Activated T-helper 1 cell treated with anti-CD3 and anti-CD28 coated beads, Interleukin-2, amount 50 U/mL, for 16 hours (primary cell): ENCODE measurements at places on chromosomes 4 and X.

GRCh38 chr4:166045457-166045856, 172.4 kb downstream of the TLL1 start:
- DNase-seq, result no peak

GRCh38 chr4:139564502-139564901, 8.5 kb upstream of the SETD7 start:
- DNase-seq, result no peak

GRCh38 chrX:131216828-131217227, 72.3 kb downstream of the IGSF1 start:
- DNase-seq, result no peak

GRCh38 chr4:62644372-62644771, 1444.2 kb downstream of the ADGRL3 start:
- DNase-seq, result no peak

GRCh38 chr4:156598138-156598681, 373.4 kb downstream of the PDGFC start:
- DNase-seq, result no peak

DNA sequence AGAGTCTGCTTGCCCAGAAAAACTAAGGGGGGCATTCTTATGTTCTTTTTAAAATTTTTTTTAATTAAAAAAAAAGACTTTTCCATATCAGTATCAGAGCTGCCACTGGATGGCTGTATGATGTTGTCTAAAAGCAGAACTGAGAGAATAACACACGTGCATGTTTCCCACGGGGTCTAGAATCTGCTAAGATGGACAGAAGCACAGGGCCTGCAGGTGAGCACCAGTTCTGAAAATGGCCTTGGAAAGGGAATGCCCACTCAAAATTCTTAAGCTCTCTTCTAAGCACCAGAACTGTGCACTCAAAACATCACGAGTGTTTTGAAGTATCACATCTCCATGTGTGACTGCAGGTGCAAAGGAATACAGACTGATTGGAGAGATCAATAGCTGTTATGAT, 61.1 kb downstream of the ARAP2 start:
- no peak for DNase-seq

DNA sequence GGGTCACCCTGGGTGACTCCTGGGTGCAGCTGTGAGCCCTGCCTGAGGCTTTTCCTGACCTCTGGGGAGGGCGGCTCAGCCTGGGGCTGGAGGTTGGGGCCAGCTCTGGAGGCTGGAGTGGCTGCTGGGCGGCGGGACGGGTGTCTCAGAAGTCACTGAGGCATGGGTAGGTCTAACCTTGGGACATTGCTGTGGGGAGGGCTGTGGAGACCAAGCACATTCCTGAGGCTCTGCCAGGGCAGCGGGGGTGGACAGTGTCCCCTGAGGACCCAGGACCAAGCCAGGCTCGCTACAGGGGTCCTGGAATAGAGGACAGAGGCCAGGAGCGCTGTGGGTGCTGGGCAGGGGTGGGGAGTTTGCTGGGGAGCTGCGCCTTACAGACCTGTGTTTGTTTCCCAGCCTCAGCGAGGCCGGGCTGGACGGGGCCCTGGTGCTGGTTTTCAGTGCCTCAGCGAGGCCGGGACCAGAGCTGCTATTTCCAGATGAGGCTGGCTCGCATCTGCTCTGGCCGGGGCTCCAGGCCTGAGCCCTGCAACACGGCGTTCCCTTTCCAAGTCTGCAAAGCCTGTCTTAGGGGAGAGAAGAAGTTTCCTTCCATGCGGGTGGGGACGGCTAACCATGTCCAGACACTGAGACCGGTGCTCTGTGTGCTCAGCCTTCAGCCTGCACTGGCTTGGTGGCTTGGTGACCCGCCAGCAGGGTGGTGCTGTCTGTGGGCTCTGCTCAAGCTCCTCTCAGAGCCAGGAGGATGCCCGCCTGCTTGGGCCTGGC, 3.0 kb upstream of the SLC25A6 start:
- no peak for DNase-seq

- DNase-seq, result no peak
Observed at GRCh38 chrX:34687095-34687494, 30.0 kb upstream of the TMEM47 start.

- no peak for DNase-seq
Observed at GRCh38 chrX:129108936-129109335, 414.4 kb downstream of the SMARCA1 start.

DNA sequence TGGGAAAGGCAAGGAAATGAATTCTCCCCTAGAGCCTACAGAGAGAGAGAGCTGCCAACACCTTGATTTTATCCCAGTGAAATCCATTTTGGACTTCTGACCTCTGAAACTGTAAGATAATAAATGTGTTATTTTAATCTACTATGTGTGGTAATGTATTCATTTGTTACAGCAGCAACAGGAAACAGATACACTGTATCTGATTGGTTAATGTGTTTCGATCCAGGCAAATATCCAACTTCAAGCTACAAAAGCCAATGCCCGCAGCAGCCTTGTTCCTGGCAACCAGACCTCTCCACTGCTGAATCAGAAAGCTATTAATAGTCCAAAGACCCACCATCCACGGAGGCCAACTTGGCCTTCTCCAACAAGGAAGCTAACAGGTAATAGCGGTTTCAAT, 318.1 kb downstream of the PTTG2 start:
- no peak for DNase-seq

DNA sequence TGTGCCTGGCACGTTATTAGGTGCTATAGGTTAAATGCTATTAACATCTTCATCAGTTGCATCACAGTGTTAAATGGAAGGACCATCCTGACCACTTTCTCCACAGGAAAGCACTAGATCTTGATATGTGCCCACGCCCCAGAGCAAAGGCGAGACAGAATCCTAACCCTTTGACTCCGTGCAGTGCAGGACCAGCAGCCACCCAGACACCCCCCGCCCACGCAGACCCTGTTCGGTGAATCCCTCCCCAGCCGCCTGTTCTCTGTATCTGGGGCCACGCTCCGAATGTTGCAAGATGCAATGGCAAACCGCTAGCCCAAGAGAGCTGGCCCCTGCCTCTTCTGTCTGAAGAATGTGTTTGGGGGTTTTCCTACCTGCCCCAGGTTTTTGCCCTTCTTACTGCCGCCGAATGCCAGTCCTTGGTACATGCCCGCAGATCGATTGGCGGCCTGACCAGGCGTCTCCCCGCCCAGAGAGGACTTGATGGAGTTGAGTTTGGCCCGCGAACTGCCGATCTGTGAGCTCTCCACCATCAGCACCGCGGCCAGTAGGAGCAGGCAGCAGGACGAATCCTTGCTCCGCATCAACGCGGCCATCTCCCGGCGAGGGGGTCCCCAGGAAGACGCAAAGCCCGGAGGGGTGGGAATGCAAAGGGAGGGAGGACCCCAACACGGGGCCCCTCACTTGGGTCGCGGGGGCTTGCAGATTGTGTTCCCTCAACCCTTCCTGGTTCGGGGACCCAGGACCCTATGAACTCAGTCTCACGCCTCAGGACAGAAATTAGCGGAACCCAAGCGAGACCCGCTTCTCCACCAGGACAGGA, 906 bp downstream of the DKK2 start:
- no peak for DNase-seq

- no peak for DNase-seq
Observed at GRCh38 chr4:89249716-89250361, 57.8 kb downstream of the GPRIN3 start.

DNA sequence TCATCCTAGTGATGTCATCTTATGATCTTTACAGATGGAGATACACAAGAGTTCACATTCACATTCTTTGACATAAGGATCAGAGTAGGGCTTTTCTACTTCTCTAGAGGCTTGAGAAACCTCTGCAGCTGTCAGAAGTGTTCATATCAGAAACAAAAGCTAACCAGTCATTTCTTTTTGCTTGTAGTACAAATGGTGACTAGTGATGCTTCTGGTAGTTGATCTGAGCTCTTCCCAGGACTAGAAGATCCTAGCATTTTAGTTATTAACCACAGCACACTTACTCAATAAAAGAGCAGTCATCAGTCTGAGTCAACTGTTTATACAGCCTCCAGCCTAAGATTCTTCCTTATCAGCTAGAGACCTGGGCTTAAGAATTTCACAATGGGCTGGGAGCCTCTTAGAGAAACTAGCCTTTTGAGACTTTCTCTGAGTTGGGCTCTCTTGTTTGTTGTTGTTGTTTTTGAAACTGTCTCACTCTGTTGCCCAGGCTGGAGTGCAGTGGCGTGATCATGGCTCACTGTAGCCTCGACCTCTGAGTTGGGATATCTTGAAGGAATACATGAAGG, 84.1 kb downstream of the TMEM164 start:
- no peak for DNase-seq

DNA sequence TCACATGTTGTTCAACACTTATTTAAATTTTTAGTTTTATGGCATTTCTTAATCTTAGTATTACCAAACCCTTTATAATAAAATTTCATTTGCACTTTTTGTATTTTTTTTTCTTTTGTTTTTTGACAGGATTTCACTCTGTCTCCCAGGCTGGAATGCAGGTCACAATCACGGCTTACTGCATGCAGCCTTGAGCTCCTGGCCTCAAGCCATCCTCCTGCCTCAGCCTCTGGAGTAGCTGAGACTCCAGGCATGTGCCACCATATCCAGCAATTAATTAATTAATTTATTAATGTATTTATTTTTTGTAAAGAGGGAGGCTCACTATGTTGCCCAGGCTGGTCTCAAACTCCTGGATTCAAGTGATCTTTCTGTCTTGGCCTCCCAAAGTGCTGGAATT, 133.4 kb downstream of the ADGRL3 start:
- DNase-seq, result no peak

- DNase-seq, result no peak
Observed at GRCh38 chr4:89204624-89205023, 93.3 kb downstream of the TIGD2 start.

DNA sequence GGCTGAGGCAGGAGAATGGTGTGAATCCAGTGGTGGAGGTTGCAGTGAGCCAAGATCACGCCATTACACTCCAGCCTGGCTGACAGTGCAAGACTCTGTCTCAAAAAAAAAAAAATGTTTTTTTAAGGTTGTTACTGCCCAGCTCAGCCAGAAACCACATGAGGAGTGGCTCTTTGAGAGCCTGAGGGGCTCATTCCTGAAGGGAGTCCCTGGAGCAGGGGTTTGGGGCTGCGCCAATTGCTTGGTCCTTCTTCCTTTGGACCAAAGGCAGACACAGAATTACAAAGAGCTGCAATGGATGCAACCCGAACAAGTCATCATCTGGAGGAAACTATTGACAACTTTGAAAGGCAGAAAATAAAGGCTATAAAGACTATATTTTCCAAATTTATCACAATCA, 60.6 kb upstream of the WWC2 start:
- no peak for DNase-seq

DNA sequence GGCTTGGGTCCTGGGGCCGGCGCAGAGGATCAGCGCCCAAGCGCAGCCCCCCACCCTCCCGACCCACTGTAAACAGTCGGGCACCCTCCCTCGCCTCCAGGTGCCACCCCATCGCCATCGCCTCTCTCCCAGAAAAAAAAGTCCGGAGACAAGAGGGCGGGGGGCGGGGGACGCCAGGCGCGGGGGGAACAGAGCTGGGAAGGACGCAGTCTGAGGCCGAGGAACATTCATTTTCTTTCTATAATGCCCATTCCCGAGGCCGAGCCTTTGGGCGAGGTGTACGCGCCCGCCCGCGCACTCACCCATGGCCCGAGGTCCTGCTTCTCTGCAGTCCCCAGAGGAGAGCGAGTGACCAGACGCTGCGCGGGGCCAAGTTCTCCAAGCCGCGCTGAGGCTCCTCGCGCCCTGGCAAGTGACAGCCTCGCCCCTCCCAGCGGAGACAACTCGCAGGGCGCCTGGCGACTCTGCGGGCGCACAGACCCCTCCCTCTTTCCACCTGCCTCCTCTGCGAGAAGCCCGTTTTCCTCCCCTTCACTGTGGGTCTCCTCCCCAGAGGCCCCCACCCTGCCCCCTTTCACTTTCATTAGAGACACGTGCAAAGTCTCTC, 63.5 kb upstream of the WDR17 start:
- DNase-seq, result no peak

- DNase-seq, result no peak
Observed at GRCh38 chr4:25792200-25792791, 70.5 kb downstream of the SEL1L3 start.

GRCh38 chr4:23384741-23385140, 505.1 kb downstream of the PPARGC1A start:
- no peak for DNase-seq

DNA sequence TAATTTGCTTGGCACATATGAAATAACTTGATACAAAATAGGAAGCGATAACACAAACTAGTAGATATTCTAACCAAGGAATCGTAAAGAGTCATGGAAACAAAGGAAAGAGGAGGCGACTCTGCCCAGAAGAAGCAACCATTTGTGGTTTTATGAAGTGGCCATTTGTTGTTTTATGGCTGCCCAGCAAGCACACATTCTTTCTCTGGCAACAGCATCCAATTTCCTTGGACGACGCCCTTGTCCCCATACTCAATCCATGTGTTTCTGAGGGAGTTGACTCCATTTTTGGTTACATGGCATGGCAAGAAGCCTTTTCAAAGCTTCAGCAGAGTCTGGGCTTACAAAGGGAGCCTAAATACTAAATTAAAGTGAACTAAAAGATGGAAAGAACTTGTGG, 295.1 kb downstream of the INPP4B start:
- DNase-seq, result no peak

DNA sequence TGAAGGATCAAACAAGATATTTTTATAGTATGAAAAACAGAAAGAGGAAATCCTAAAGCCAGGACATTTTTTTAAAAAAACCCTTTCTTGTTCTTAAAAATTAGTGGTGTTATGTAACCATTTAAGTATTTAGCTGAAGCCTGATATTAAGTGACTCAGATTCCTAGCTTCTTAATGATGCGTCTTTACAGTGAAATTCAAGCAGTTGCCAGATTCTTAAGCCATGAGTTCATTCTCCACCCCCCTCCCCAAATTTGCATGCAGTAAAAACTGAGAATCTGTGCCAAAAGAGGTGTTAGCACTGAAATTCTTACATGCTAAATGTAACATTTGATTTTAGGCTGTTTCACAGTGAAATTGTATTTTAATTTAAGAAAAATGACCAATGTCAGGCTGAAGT, 180.8 kb downstream of the RAPGEF2 start:
- DNase-seq, result no peak

DNA sequence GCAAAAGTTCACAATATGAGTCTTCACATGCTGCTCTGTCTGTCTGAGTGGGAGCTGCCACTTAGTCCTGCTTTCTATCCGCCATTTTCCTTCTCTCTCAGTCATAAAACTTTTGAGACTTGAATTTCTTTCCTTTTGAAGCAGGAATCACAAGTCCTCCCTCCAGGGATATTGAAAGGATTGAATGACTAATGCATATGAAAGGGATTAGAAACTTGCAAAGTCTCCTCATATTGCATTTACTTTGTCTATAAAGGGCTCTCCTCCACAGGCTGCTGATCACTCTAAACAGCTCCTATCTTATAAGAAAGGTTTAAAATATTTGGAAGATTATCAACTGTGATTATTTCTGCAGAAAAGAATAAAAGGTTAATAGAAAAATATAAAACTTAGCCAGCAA, 879.1 kb downstream of the ARAP2 start:
- DNase-seq, result no peak
